Spleen (tissue), 13 donors: ENCODE measurements at places on chromosomes 12 and 14. TPM values are rescaled to one million over a fixed set of nuclear protein-coding genes. Genes with fewer than 3 reads are reported as not detected.

Gene EXOC3L4
- 25.4 TPM for polyA plus RNA-seq

Gene ART4
- 2.3 TPM for polyA plus RNA-seq

DNA sequence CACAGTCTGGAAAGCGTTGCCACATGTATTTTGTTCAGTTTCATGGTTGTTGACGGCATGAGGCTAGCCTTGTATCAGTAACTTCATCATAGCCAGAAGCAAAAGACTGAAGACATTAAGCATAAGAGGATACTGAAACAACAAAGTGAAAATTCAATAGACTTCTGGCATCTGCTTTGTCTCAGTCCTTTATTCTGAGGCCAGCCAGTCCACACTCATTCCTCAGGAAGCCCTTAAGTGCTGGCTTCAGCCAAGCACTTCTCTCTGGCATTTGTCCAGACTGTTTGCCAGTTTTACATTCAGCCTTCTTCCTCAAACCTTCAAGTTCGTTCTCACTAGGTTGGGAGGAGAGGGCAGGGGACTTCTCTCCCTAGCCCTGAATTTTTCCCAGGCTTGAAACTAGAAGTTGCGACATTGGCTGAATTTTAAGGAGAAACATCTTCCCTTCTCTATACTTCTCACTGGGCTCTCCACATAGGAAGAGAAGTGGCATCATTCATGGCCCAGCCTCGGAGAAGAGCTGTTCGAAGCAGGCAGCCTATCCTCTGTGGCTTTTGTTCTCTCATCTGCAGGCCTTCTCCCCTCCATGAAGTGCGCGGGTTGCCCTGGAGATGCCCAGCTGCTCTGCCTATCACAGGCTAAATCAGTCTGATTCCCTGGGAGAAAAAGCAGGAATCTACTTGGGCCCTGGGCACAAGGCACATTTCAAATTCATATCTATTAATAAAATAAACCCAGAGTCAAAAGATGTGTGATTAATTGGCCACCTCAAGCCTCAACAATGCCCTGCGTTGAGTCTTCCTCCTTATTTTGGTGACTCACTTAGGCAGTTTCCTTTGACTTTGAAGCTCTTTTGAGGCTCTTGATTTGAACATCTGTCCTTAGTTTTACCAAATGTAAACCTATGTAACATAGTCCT is 130.9 kb upstream of the PLEKHA5 start:
- H3K27me3 ChIP-seq: no peaks in the 10 kb centered on the region
- no peak overlapping the region for H3K27ac ChIP-seq
- no peak for DNase-seq
- H3K4me1 ChIP-seq: no peaks in the 10 kb centered on the region

Gene PTPRQ
- polyA plus RNA-seq: under 0.01 TPM

Gene SERPINA1
- 60.7 TPM for polyA plus RNA-seq

- H3K4me3 ChIP-seq: no peak overlapping the region
- peaks cover 77% of the 10 kb centered on the region for H3K4me1 ChIP-seq
- no peaks in the 10 kb centered on the region for H3K36me3 ChIP-seq
- no peak overlapping the region for H3K27ac ChIP-seq
These were observed 53.9 kb downstream of the ETV6 start for GRCh38 chr12:11703378-11703777.

GRCh38 chr12:9381619-9382018 is 173.4 kb upstream of the PZP start:
- H3K36me3 ChIP-seq: no peaks in the 10 kb centered on the region
- no peak for DNase-seq
- H3K4me1 ChIP-seq: no peaks in the 10 kb centered on the region

DNA sequence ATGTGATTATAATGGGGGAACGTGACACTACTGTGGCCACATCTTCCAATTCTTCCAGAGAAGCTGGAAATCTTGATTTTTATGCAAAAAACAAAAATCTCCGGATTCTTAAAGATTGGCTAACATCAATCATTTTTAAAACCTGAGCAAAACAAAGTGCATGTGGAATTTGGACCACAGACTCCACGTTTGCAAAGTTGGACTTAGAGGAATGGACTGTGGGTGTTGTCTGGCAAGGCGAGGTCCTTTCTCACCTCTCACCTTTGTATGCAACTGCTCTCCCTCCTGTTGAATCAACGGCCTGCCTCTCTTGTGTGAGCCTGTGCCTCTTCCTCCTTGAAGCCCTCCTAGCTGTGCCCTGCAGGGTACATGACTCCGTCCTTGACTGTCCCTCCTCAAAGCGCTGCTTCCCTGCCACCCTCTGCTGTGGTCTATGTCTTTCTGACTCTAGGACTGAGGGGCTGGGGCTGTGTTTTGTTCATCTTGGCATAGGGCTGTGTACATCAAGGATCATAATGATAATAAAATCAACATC is 122.4 kb downstream of the PHETA1 start:
- no peaks in the 10 kb centered on the region for H3K4me1 ChIP-seq
- H3K4me3 ChIP-seq: no peak overlapping the region
- H3K27me3 ChIP-seq: no peaks in the 10 kb centered on the region
- no peak for DNase-seq
- H3K36me3 ChIP-seq: no peaks in the 10 kb centered on the region

GRCh38 chr12:69527506-69528272 is 57.5 kb downstream of the FRS2 start:
- peaks cover 26% of the 10 kb centered on the region for H3K36me3 ChIP-seq
- H3K27me3 ChIP-seq: no peaks in the 10 kb centered on the region
- DNase-seq: no peak

GRCh38 chr14:81801921-81802320 is 268.3 kb upstream of the SEL1L start:
- H3K36me3 ChIP-seq: no peaks in the 10 kb centered on the region
- no peak for DNase-seq
- H3K27me3 ChIP-seq: no peaks in the 10 kb centered on the region
- no peak overlapping the region for H3K27ac ChIP-seq

DNA sequence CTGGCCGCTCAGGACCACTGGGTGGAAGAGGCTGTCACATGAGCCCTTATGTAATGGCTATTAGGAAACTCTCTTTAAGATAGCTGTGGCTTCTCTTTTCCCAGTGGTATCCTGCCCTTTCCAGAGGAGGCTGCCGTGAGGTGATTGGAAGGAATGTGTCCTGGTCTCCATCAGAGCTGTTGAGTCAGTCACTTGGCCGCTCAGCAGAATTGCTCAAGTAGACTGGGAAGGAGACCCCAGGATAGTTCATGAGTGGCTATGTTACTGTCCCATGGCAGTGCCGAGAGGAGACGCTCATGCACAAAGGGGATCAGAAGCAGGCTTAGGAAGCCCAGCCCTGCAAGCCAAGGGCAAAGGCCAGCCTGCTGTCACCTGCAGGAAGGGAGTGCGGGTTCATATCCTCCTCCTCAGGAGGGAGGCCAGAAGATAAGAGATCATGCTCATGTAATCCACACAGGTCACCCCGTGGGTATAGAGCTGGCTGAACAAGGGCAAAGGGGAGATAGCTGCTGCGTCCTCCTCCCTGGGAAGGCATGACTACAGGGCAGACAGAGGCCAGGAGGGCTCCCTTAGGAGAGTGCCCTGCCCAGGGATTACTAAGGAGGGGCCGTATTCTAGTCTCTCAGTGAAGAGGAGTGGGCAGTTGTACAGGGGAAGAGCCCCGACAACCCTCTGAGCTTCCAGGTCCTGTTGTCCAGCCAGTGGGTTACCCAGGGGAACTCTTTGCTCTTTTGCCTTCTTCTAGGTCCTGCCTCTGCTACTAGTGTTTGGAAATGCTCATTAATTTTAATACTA is 137.0 kb upstream of the MAX start:
- no peaks in the 10 kb centered on the region for H3K36me3 ChIP-seq
- no peak for DNase-seq
- peaks cover 22% of the 10 kb centered on the region for H3K4me1 ChIP-seq
- H3K27me3 ChIP-seq: no peaks in the 10 kb centered on the region
- H3K4me3 ChIP-seq: no peak overlapping the region
